ENCODE measurements at places on chromosomes 5 and 9. TPM values are rescaled to one million over a fixed set of nuclear protein-coding genes. Genes with fewer than 3 reads are reported as not detected.

The NRG2 gene
- 2.2 TPM for total RNA-seq

GRCh38 chr5:86968301-86968753 is 299.4 kb upstream of the RASA1 start:
- ATAC-seq: peak; percentile 35

GRCh38 chr9:85522459-85523092 is 219.2 kb downstream of the AGTPBP1 start:
- peak; percentile 89 for ATAC-seq

- peak; percentile 57 for ATAC-seq
These were observed 75.5 kb downstream of the OTULIN start for GRCh38 chr5:14739981-14740380.

All from motor neuron (in vitro differentiated cells).